ENCODE measurements at places on chromosomes 5 and 9.

- DNase-seq: no peak
Observed at GRCh38 chr5:133426264-133426663, 186.1 kb downstream of the FSTL4 start.

- DNase-seq: no peak
Observed at GRCh38 chr5:6253281-6253680, 125.1 kb downstream of the MED10 start.

DNA sequence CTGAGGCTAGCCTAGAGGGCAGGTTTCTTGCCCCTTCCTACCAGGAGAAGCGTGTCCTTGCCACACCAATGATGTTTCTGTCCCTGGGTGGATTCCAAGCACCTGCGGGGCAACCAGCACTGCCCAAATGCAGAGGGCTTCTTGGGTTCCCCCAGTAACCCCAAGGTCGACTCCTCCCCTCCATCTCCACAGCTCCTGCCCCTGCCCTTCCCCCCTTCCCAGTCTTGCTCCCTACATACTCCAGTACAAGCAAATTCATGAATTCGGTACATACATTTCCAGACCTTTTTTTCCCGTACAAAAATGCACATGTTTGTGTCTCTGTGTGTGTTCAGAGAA, 12.8 kb upstream of the JADE2 start:
- DNase-seq: no peak

DNA sequence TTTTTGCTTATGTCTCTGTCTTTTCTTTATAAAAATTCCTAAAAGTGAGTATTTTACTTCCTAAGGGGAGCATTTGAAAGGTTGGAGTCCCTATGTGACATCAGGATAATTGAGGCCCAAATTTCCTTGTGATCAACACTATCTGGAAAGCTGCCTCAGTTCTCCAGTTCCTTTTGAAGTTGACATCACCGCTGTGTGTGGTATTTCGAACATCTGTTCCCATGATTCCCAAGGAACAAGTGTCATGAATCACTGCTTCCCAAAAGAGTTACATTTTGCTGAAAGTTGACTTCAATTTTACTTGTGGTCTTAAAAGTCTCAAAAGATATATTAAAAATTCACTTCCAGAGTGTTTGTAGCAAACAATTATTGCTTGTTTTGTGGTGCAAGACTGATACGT, 452.1 kb upstream of the RGMB start:
- DNase-seq: no peak

DNA sequence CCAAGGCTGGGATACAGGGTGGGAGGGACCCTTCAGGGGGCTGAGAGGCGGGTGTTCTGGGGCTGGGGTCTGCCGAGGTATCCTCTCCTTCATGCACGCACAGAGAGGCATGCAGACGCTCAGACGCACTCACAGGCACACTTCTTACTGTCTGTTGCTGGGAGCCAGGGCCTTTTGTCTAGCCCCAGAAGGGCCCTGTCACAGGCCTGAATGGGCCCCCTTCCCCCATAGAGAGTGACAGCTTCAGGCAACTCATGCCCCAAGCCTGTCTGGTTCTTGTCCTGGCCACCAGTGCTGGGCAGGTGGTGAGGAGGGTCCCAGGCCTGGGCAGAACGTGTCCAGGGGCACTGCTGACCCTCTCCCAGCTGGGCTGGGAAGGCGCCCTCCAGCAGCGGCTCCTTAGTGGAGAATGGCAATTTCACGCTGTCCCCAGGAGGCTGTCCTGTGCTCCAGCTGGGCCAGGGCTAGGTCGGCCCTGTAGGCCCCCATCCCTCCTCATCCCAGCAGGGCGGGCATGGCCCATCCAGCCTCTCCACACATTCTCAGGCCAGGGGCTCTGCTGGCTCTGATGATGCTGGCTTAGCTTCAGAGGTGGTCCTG, 45.3 kb downstream of the LMX1B start:
- no peak for DNase-seq

DNA sequence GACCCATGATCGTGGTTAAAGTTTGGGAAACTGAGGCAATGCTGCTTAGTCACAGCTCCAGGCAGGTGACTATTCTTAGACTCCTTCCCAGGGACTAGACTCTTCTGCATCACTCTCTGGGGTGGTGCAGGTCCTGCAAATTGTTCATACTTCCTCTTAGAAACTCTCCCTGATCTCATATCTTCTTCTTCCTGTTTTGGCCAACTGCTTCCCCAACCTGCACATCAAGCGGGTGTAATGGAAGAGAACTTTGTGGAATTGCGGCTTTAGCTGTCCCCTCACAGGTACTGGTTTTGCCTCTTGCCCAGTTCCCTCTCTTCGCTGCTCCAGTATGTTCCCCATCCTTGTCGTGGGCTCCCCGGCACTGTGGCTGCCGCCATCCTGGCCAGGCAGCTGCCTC, 111.5 kb upstream of the CTSL start:
- DNase-seq: no peak

DNA sequence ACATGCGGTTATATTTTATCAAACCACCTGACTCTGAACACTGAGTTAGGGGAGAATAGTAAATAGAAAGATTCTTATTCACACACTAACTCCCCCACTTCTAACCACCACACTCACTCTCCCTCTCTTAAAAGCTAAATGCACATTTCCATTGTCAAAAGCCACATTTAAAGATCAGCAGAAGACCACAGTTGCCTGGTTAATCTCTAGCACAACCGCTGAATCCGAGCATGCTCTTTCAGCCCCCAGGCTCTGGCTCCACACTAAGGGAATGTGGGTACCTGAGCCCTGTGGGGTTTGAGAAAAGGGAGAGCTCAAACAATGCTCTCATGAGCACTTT, 35.7 kb downstream of the PFDN1 start:
- DNase-seq: no peak

DNA sequence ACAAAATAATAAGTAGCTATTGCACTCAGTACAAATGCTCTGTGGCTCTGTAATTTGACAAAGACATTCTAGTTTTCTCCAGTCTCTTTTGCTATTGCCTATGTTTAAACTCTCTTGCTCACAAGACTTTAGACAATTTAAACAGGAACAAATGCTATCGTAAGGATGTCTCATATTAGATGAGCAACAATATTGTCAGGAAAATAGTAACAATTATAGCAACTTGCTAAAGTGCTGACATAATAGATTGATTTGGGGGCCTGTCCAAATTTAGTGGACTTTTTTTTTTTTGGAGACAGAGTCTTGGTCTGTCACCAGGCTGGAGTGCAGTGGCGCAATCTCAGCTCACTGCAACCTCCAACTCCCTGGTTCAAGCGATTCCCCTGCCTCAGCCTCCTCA, 11.8 kb downstream of the KIF2A start:
- DNase-seq: no peak

DNA sequence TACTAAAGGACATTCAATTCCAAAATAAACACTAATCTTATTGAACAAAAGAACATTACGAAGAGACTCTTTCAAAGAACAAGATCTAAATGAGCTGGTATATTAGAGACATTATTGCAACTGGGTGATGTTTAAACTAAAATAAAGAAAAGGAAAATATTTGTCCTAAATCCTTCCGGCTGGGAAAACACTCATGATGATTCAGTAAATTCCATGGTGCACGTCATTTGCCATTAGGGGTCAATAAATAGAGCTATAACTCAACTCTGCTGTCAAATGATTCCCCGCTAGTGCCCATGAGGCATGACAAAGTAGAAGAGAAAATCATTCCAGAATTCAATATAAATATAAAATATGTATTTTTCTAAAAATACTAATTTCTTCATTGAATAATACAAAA, 565.5 kb upstream of the TUSC1 start:
- no peak for DNase-seq

- DNase-seq: peak; percentile 15
Observed at GRCh38 chr5:67100301-67100700, 96.3 kb downstream of the CD180 start.

DNA sequence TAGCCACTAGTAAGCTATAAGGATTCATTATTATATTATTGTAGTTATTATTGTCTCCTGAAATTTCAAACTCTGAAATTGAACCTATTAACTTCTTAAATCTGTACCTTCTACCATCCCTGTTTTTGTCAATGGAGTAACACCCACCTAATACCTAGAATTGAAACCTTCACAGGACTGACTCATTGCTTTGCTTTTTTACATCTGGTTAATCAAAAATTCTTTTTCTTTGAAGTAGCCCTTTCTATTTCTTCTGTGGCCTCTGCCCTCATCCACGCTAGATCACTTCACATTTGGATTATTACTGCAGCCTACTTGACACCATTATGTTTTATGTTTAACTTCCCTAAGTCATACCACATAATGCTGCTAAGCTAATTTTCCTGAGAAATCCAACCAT, 35.6 kb downstream of the RBM27 start:
- no peak for DNase-seq

DNA sequence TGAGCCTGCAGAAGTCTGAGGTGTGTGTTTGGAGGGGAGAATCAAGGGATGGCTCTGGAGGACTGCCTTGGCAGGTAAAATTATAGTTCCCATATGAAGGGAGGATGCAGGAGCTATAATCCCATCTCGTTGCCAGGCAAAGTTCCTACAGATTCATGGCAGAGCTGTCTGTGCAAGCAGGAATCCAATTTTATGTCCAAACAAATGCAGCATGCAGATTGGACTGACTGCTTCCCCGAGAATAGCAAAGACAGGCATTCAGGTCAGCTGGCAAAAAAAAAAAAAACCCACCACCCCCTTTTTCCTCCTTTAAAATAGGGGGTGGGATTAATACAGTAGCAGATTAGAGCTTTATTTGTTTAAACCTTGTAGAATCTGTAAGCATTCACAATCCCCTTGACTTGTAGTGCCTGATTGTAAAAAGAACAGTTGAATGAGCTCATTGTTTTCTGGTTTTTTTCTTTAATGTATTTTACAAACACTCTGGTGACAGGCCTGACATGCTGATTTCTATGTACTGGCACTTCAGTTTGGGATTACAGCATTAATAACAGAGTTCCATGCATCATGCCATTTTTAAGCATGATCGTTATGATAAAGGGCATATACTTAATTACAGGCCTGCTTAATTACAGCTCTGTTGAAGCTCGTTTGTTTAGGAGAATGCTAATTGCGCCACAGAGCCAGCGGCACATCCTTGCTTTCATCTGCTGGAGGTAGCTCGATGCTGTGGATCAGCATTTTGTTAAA, 141.4 kb upstream of the LMX1B start:
- no peak for DNase-seq

DNA sequence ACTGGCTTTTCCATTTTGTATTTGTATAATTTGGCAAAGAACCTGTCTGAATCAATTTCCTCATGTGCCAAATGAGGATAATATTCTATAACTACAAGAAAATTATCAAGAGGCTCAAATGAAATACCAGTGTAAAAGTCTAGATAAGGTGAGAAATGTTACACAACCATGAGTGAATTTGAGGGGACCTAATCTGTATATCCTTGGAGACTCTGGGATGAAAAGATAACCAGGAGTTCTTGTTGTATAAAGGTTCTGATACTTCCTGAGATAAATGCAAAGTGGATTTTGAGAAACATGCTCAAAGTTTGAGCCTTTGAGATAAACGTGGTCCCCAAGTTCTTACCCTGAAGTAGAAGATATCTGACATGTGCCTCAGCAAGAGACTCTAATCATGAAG, 120.3 kb upstream of the SLC12A2 start:
- DNase-seq: no peak

- peak; percentile 57 for DNase-seq
Observed at GRCh38 chr9:36008774-36009300, 27.9 kb upstream of the RECK start.

- no peak for DNase-seq
Observed at GRCh38 chr5:76601470-76601869, 21.7 kb downstream of the F2RL2 start.

DNA sequence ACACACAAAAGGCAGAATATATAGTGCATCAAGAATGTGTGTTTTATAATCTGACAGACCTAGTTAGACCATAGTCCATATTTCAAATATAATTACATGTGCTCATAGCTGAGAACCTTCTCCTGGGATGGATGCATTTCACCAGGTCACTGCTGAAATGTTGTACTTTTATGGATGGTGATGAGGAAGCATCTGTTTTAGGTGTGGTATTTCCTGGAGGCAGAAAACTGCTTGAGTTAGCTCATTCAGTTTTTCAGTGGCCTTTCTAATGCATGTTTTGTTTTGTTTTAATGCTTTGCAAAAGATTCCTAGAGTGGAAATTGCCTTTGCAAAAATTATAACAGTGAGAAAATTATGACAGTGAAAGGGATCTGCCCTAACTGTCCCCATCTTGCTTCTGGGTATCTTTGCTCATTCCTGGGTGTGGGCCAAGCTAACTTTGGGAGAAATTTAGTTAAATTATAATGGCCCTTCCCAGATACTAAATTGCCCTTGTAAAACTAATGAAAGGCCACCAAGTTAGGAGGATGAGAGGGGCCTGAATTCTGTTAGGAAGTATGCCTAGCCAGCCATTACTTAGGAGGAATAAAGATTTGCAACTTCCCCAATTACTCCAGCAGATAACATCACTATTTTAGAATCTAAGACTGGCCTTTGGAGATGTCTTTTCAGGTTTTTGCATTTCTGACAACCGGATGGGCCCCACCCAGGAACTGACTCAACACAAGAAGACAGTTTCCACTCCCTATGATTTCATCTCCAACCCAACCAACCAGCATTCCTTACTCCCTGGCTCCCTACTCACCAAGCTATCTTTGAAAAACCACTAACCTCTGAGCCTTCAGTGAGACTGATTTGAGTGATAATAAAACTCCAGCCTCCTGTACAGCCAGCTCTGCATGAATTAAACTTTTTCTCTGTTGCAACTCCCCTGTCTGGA, 7.0 kb upstream of the IL12B start:
- DNase-seq: peak; percentile 29

GRCh38 chr9:108838017-108838416, 17.8 kb downstream of the ACTL7B start:
- no peak for DNase-seq

DNA sequence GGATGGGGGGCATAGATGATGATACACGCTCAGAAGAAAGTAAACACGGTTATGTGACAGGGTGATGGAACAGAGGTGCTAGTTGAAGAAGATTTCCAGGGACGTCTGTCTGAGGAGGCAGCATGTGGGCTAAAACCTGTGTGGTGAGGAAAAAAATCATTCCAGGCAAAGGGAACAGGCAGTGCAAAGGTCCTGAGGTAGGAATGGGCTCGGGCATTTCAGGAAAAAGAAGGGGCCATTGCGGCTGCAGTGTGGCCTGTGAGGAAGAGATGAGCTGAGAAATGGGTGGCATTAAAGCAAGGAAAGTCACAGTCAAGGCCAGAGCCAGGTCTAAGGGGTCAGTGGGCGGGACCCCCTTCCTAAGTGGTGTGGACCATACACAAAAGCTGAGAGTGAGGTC, 18.2 kb downstream of the TSPAN17 start:
- DNase-seq: no peak

- DNase-seq: no peak
Observed at GRCh38 chr5:148186248-148187003, 16.4 kb upstream of the SPINK6 start.

DNA sequence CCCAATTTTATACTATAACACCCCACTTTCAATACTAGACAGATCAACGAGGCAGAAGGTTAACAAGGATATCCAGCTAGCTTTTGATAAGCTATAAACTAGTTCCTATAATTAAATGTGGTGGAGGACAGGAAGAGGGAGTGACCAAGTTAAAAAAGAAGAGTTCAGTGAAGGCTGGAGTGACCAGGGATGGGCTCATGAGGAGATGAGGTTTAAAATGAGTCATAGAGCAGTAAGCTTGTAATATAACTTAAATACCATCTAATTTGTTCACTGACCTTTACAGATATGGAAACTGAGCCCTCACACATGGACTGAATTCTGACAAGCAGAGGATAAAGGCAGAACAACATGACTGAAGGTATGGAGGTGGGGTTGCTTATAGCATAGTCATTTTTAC, 284.5 kb downstream of the SPATA31D1 start:
- no peak for DNase-seq

GRCh38 chr5:133122711-133123110, 70.9 kb downstream of the HSPA4 start:
- DNase-seq: no peak

- DNase-seq: no peak
Observed at GRCh38 chr5:168656633-168657032, 77.5 kb upstream of the PANK3 start.

All from activated T-cell treated with anti-CD3 and anti-CD28 coated beads for 48 hours (primary cell).